AG09319 (cell line): ENCODE measurements at places on chromosomes 16 and 17.
A peak's percentile ranks its signal among the peaks of the same experiment; 100 is the strongest.

GRCh38 chr16:10332241-10332640 is 53.6 kb upstream of the ATF7IP2 start:
- DNase-seq, result no peak

DNA sequence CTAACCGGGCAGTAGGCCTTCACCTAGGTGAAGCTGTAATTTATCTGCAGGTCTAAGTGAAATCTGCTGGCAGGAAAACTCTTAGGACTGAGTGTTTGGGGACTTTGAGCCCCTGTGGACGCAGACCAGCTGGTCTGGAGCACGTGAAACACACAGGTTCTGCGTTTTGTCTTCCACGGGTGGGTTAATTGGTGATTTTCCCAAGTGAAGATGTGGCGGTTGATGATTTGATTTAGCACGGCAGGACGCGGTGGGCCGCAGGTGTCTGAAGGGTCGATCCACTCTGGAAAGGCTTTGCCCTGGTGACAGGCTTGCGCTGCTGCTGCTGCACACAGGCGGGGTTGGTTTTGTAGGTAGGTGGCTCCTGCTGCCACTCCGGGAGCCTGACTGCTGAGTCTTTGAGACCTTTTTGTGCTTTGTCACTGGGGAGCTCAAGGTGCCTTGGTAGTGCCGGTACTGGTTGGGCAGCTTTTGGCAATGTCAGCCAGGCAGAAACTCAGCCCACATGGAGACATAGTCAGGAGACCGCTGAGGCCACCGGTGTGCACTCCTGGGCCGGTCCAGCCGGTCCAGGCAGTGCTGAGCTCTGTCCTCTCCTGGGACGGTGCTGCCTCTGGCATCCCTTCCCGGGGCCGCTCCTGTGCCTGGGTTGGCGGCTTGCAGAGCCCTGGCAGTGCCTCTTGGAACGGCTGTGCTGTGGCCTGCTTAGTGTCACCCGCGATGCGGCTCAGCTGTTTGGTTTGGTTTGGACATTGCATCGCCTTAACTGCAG is 2.3 kb downstream of the BAIAP2 start:
- no peak for DNase-seq

GRCh38 chr17:700504-701094 is 14.0 kb downstream of the VPS53 start:
- no peak for DNase-seq

GRCh38 chr17:2151358-2152033 is 96.6 kb downstream of the HIC1 start:
- DNase-seq, result no peak

- DNase-seq, result peak; percentile 23
These were observed 46.5 kb upstream of the CPNE2 start for GRCh38 chr16:57045694-57046381.

DNA sequence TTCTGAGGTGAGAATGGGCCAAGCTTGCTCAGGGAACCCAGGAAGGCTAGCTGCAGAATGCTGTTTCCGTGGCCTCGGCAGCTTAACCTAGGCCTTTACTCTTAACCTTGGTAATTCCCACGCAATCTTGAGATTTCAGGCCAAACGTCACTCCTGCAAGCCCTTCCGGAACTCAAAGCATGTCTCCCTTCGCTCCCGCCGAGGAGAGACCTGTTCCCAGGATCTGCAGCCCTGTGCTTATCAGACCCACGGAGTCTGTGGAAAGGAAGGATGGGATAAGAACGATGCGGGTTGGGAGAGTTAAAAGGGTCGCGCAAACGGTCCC is 524 bp upstream of the ZFP3 start:
- DNase-seq, result no peak

DNA sequence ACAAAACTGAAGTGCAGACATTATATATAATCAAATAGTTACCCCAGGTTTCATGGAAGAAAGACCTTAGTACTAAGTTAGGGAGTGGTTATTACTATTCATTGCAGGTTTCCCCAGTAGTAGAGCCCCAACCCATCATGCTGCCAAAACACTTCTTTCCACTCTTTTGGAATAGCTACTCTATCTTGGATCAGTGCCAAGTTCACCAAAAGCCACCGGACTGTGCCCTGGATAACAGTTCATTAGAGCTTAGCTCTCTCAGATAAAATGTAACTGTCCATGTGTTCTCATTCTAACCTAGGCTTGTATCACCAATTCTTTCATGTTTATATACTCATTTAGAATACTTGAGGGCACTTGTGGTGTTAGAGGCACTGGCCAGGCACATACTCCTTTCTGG is 540.1 kb upstream of the C16orf82 start:
- DNase-seq, result no peak

DNA sequence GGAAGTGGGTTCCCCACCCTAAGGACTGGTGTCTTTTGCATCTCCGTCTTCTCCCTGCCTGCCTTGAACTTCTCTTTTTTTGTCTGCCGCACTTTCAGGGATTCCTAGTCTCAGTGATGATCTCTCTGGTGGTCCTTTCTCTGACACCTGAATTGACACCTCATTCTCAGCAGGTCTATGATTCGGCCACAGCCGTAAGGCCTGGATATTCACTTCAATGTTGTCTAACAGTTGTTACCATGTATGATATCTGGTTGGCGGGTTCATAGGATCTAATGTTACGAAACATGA is 25.1 kb upstream of the SLC47A1 start:
- DNase-seq, result no peak

GRCh38 chr17:57464191-57464864 is 208.0 kb downstream of the MSI2 start:
- DNase-seq, result no peak

DNA sequence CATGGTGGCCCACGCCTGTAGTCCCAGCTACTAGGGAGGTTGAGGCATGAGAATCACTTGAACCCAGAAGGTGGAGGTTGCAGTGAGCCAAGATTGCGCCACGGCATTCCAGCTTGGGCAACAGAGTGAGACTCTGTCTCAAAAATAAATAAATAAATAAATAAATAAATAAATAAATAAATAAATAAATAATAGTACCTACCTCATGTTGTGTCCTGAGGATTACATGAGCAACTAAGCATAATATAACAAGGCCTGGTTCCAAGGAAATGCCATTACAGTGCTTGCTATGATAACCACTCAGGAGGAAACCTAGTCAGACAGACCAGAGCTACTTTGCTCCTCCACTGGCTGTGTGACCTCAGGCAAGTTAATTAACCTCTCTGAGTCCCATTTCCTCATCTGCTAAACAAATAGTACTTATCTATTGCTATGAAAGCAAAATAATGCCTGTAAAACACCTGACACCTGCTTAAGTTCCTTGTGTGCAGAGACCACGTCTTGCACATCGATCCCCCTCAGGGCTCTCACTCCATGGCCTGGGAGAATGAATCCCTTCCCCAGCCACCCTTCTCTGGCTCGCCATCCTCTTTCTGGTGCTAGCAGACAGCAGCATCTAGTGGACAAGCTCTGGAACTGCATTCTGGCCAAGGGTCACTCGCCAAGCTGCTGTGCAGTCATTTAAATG is 7.5 kb downstream of the EPOP start:
- DNase-seq, result peak; percentile 32

DNA sequence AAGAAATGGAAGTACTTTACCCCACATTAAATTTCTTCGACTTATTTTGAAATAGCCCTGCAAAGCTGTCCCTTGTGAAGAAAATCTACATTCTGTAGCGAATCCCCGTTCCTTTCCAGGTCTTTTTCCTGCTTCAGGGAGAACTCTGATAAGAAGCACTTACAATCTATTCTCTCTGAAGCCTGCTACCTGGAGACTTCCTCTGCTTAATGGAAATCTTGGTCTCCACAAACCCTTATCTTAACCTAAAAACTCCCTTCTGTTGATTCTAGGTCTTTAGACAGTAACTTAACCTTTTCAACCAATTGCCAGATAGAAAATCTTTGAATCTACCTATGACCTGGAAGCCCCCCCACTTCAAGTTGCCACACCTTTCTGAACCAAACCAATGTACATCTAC is 1.6 kb upstream of the CYBC1 start:
- no peak for DNase-seq
